Naive B cell (primary cell): ENCODE measurements at places on chromosomes 7 and 10. TPM values are rescaled to one million over a fixed set of nuclear protein-coding genes. Genes with fewer than 3 reads are reported as not detected.

GRCh38 chr7:139885511-139885910 lies 56.4 kb downstream of the TBXAS1 start:
- no peak for DNase-seq

GRCh38 chr10:15744217-15744865 lies 24.6 kb upstream of the ITGA8 start:
- no peak for DNase-seq

TRPV5 gene
- polyA plus RNA-seq = not detected

DNA sequence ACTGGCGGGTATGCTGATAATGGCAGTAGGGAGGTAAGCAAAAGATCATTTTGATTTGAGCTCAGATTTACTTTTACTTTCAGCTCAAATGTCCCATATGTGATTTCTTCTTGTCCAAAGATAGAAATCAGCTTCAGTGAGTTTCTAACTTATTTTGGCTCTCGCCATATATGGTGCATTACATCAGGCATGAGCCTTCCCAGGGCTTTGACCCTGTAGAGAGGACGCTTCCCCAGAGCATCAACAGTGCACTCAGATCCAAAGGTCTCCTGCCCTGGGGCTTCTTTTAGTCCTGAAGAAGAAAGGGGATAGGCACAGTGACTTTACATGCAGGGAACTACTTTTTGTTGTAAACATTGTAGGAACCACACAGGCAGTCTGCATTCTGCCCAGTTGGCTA lies 128.6 kb upstream of the PDLIM1 start:
- no peak for DNase-seq

DNA sequence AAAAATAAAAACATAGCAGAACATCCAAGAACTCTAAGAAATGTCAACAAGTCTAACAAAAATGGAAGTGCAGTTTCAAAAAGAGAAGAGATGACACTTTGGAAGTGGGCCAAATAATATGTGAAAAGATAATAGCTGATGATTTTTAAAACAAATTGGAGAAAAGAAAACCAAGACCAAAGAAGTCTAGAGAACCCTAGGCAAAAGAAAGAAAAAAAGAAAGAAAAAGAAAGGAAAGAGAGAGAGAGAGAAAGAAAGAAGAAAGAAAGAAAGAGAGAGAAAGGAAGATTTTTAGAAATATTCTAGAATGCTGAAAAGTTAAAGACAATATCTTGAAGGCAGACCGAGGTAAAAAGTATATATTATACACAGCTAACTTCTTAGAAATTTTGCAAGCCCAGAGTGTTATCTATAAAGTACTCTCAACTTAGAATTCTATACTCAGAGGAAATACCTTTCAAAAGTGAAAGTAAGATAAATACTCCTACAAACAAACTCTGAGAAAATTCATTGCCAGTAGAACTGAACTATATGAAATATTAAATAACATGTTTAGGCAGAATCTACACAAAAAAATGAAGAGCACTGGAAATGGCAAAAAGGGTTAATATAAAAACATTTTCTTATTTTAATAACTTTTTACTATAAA lies 138.7 kb upstream of the SMIM30 start:
- no peak for DNase-seq

- no peak for DNase-seq
Observed at GRCh38 chr7:42175834-42176723, 60.9 kb downstream of the GLI3 start.

- DNase-seq = no peak
Observed at GRCh38 chr7:158710651-158711102, 6.1 kb upstream of the NCAPG2 start.

- no peak for DNase-seq
Observed at GRCh38 chr10:28211759-28212158, 91.1 kb downstream of the MPP7 start.

PIK3CG gene
- polyA plus RNA-seq = 36.4 TPM
